Non-pigmented ciliary epithelial cell (primary cell): ENCODE measurements at places on chromosomes 3 and 15.
A peak's percentile ranks its signal among the peaks of the same experiment; 100 is the strongest.

- DNase-seq = no peak
Measured at GRCh38 chr3:153337369-153337768, 175.3 kb downstream of the RAP2B start.

GRCh38 chr3:60301142-60301541 lies 950.1 kb downstream of the FHIT start:
- DNase-seq = peak; percentile 55

DNA sequence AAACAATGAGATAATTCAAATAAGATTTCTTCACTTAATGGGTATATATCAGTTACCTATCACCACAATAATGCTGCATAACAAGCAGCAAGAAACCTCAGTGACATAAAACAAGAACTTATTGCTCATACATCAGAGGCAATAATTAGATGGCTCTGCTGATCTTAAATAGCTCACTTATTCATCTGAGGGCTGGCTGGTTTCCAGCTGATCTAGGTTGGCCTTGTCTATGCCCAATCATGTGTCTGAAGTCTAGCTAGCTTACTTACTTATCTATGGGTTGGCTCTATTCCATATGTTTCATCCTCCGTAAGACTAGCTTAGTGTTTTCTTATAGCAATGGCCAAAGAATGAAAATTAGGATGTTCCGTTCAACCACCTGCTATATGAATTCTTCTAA lies 109.4 kb upstream of the AGTR1 start:
- DNase-seq = no peak

- no peak for DNase-seq
Measured at GRCh38 chr15:55281517-55282228, 7.9 kb downstream of the RAB27A start.

DNA sequence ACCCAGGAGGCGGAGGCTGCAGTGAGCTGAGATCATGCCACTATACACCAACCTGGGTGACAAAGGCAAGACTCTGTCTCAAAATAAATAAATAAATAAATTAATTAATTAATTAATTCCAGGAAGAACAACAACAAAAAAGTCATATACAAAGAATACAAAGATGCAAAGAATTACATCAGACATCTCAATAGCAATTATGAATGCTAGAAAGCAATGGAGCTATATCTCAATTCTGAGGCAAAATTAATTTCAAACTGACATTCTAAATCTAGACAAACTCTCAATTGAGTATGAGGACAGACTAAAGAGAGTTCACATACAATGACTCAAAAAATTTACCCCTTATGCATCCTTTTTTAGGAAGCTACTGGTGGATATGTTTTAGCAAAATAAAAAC lies 69.6 kb upstream of the CTNNB1 start:
- DNase-seq = no peak

- no peak for DNase-seq
Measured at GRCh38 chr15:48775546-48775945, 35.3 kb downstream of the CEP152 start.

- no peak for DNase-seq
Measured at GRCh38 chr3:111782447-111782782, 76.7 kb upstream of the PHLDB2 start.

DNA sequence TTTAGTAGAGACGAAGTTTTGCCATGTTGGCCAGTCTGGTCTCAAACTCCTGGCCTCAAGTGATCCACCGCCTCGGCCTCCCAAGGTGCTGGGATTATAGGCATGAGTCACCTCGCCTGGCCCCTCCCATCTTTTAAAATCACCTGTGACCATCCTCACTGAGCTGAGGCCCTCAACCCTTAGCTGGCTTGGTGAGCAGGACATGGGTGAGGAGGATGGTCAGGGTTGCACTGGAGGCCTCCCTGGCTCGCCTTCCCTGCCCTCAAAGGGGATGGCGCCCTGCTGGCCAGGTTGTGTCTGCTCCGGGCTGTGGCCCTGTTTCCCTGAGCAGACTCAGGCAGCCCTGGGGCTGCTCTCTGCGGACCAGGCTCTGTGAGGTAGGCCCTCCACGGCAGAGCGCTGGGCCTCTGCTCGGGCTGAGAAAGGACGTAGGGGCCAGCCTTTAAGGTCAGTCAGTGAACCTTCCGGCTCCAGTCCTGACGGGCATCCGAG lies 33.7 kb downstream of the SYNM start:
- no peak for DNase-seq

- no peak for DNase-seq
Measured at GRCh38 chr15:33638453-33638852, 327.7 kb downstream of the RYR3 start.

- DNase-seq = no peak
Measured at GRCh38 chr3:189727898-189728297, 96.7 kb downstream of the TP63 start.

DNA sequence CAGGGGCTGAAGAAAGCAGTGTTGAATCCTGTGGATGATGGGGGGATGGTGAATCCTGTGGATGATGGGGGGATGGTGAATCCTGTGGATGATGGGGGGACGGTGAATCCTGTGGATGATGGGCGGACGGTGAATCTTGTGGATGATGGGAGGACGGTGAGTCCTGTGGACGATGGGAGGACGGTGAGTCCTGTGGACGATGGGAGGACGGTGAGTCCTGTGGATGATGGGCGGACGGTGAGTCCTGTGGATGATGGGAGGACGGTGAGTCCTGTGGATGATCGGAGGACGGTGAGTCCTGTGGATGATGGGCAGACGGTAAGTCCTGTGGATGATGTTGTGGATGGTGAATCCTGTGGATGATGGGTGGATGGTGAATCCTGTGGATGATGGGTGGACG lies 170.7 kb downstream of the SV2B start:
- DNase-seq = no peak

GRCh38 chr3:108475220-108475782 lies 35.1 kb downstream of the MYH15 start:
- DNase-seq = no peak

GRCh38 chr15:99925661-99926461 lies 192.6 kb upstream of the LYSMD4 start:
- no peak for DNase-seq

- DNase-seq = no peak
Measured at GRCh38 chr3:136263251-136263650, 13.1 kb downstream of the PCCB start.

DNA sequence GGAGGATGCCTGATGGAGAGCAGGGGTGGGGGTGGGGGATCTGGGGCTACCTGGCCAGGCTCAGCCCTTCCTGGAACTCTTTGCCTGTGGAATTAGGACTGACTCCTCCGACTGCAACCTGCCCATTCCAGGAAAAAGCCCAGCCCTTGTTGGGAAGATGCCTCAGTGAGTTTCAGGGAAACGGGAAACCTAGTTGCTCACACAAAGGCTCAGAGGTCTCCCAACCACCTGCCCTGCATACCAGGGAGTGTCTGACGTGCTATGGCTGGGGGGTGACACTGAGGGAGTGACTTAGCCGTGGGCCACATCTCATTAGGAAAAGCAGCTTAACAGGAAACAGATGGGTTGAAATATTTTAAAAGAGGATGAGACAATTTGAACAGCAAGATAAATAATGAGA lies 27.9 kb downstream of the CYP8B1 start:
- no peak for DNase-seq

- DNase-seq = no peak
Measured at GRCh38 chr15:95429345-95429744, 901.2 kb upstream of the NR2F2 start.

- DNase-seq = no peak
Measured at GRCh38 chr3:96101006-96101560, 713.3 kb upstream of the EPHA6 start.

GRCh38 chr3:72342450-72342849 lies 505.8 kb downstream of the SHQ1 start:
- DNase-seq = no peak

GRCh38 chr15:88748081-88748480 lies 55.2 kb upstream of the ACAN start:
- no peak for DNase-seq

- DNase-seq = no peak
Measured at GRCh38 chr15:89335298-89336041, 846 bp upstream of the POLG start.

DNA sequence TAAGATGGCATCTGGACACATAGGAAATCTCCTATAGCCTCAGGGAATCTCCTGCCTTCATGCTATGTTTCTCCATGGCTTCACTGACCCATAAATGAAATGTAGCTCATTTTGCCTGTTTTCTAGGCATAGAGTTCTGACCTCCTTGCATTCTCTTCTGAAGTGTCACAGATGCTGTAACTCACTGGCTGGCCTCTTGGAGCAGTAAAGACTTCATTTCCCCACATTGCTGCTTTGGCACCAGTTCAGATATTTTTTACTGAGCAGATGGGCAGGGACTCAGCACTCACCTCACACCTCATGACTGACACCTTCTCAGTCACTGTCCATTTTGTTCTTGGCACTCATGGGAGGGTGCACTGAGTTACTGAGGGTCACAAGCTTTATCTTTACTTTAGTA lies 286.7 kb upstream of the TGFBR2 start:
- DNase-seq = no peak

GRCh38 chr15:90586948-90587347 lies 57.2 kb downstream of the CRTC3 start:
- no peak for DNase-seq

- no peak for DNase-seq
Measured at GRCh38 chr3:16604433-16604832, 790 bp downstream of the DAZL start.

DNA sequence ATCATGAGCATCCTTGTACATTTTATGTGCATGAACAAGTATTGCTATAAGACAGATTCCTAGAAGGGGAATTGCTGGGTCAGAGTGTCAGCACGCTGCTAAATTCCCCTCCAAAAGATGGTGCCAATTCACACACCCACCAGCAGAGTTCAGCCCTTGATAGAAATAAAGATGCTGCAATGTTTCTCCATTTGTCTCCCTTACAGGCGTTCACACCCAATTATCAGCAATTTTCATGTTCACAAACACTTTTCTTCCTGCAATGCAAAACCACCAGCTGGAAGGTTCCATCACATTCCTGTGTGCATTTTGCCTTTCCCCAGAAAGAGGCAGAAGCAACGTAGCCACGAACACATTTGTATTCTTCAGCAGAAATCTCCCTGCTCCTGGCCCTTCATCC lies 3.3 kb upstream of the TAMM41 start:
- no peak for DNase-seq

GRCh38 chr3:43038010-43038409 lies 58.9 kb downstream of the GASK1A start:
- no peak for DNase-seq

GRCh38 chr3:60855250-60855649 lies 396.0 kb downstream of the FHIT start:
- DNase-seq = no peak

DNA sequence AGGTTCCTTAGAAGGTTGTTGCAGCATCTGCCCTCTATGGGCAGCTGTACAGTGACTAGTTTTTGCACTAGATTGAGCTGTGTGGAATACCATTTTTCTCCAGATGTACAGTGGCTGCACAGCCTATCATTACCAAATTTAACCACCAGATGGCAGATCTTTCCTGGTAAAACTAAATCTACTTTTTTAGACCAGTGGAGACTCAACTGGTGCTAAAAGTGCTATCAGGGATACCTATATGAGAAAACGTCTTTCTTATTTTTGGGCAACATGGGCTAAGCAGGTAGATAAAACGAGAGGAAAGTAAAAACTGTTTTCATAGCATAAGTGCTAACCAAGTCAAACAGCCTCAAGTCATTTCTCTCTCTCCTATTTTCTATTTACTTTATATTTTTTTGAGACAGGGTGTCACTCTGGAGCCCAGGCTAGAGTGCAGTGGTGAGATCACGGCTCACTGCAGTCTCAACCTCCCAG lies 21.2 kb downstream of the IGSF10 start:
- DNase-seq = peak; percentile 27

DNA sequence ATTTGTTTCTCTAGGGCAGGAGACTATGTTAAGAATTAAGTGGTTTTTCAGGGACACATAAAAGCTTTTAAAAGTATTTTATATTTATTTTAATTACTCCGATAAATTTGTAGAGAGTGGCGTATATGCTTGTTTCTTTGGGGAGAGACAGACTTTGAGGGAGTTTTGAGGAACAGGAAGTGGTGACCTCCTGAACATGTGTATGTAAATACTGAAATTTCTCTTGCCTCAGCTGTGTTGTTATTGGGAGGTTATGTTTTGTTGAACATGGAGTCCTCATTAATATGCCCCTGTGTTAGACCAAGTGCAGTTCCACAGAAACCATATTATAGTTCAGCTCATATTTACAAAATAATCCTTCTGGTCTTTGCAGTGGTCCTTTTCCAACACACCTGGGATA lies 41.8 kb upstream of the UTS2B start:
- no peak for DNase-seq

DNA sequence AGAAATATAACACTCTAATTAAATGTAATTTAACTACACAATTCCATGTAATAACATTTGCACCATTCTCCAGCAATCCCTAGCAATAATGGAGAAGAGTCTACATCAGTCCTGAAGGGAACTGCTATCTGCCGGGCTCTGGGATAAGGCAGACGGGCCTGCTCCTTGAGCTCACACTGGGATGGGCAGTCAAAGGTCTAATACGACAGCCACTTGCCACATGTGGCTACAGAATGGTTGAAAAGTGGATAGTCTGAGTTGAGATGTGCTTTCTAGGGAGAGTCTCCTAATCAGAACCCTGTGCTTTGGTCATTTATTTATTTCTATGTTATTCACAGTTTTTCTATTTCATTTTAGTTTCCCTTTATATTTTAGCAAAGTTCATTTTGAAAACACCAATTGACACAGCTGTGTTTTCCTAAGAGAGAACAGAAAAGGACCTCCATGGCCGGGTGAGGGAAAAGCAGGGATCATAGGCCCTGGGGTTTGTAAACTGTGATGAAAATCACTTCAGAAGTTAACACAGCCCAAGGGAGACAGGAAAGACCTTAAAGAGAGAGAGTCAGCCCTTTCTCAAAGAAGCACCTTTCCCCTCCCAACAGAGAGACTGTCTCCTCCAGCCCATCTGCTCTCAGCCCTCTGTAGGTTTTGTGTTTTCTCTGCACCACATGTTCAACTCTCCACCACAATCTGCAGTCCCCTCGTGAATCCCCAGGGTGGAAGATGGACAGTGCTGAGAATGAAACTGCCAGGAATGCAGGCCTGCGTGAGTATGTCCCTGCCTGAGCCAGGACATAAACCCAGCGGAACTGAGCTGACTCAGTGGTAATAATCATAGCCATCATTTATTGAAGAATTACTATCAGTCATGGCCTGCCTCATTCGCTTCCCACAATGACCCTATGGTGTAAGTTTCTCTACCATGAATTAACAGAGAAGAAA lies 11.6 kb downstream of the FSIP1 start:
- no peak for DNase-seq

DNA sequence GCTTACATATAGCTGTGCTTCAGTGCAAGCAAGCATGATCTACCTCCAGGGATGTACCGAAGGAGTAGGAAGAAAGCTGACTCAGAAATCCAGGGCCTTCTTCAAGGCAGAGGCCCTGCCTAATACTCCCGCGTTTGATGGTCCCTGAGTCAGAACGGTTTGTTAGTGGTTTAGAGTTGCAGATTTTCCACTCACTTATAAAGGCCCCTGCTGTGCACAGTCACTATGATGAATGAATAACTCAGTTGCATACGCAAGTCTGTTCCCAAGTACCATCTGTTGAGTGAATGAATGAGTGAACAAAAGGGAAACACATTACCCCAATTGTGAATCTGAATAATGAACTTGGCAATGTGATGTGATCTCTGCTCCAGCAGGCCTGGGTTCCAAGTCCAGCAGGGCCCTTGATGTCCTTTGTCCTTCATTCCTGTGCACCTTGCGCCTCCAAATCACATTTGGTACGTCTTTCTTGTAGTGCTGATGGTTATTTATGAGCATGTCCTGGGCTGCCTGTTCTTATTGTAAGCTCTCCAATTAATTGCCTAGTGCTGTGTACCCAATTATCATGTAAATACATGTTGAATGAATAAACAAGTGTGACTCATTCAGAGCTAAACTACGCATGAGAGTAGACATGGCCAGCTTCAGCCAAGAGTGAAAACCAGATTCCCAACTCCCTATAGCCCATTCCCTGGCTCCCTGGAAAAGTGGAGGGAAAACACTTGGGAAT lies 85.3 kb upstream of the LIMD1 start:
- peak; percentile 98 for DNase-seq
